RPMI8226 (cell line): ENCODE measurements at places on chromosomes 12 and 14.

GRCh38 chr12:1280059-1280458 is 289.0 kb downstream of the ERC1 start:
- DNase-seq = no peak

DNA sequence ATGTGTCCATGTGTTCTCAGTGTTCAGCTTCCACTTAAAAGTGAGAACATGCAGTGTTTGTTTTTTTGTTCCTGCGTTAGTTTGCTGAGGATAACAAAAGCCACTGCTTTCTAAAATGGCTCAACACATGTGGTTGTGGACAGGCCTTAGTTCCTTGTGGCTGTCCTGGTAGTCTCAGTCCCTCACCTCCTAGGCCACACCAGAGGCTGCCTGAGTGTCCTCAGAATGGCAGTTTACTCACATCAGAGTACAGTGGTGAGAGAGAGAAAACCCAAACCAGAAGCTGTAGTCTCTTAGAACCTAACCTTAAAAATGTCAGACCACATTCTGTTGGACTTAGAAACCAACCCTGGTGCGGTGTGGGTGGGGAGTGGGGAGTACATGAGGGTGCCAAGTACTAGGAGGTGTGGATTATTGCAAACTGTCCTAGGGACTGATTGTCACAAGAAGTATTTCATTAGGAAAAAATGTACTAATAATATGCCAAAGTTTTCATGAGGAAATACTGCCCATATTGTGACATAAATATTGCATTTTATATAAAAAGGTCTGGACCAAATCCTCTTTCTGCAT is 30.4 kb downstream of the NPAS3 start:
- DNase-seq = no peak

- peak; percentile 14 for DNase-seq
Measured at GRCh38 chr12:55972911-55973598, 823 bp upstream of the RAB5B start.

DNA sequence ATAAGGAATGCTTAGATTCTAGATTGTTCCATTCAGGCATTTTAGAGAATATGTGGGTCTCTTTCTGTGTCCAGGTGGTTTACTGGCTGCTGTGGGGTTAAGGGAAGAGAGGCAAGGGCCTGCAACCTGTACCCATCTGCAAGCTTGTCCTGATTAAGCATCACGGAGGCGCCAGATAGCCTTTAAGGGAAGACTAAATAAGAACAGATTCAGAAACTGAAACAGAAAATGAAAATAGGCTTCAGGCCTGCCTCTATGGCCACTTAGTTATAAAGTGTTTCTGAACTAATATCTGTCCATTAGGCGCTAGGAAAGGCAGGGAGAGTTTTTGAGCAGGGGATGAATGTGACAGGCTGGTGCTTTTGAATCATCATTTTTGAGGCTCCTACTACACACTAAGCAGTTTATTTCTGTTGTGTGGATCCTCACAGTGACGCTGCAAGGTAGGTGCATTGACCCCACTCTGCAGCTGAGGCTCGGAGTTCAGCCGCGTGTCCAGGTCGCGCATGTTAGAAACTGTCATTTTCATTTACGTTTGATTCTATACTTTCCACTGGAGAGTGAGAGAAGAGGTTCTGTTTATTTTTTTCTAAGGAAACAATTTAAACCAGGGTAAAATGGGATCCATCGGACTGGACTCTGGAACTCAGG is 47.4 kb downstream of the SLC6A12 start:
- DNase-seq = peak; percentile 60
